NCI-H187 treated with DMSO at 0.1 percent for 48 hours (cell line): ENCODE measurements at places on chromosomes 7 and 10.

GRCh38 chr7:72492461-72493065 is 80.4 kb upstream of the CALN1 start:
- DNase-seq: no peak

DNA sequence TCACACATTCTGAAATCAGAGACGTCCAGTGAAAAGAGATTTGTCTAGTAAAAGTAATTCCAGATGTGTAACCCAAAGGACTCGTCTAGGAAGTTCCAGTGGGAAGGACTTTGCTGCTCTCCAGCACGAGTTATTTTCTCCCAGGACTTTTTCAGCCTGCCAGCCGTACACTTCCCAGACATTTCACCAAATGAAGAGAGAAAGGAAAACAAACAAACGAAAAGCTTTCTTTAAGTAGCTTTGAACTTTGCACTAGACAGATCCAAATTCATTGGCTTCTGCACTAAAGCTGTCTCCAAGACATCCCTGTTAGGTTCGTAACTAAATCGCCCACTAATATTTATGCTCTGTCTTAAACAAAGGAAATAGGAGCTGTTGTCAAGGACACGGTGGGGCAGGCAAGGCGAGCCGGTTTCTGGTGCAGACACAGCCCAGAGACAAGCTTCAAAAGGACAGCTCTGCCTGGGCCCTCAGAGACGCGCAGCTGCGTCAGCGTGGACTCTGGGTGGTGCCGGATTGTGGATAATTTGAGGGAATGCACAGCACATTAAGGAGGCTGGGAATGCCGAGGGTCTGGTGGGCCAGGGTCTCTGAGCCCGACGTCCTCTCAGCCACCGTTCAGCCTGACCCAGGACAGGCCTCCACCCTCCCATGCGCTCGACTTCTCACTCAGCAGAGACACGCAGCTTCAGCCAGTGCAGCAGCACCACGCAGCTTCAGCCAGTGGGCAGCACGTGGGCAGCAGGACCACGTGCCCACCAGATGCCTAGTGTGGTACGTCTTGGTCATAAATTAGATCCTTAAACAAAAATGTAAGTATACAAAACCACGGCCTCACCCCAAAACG is 64.1 kb upstream of the INSIG1 start:
- DNase-seq: no peak

- DNase-seq: no peak
Observed at GRCh38 chr7:122691569-122692235, 7.2 kb downstream of the RNF133 start.

DNA sequence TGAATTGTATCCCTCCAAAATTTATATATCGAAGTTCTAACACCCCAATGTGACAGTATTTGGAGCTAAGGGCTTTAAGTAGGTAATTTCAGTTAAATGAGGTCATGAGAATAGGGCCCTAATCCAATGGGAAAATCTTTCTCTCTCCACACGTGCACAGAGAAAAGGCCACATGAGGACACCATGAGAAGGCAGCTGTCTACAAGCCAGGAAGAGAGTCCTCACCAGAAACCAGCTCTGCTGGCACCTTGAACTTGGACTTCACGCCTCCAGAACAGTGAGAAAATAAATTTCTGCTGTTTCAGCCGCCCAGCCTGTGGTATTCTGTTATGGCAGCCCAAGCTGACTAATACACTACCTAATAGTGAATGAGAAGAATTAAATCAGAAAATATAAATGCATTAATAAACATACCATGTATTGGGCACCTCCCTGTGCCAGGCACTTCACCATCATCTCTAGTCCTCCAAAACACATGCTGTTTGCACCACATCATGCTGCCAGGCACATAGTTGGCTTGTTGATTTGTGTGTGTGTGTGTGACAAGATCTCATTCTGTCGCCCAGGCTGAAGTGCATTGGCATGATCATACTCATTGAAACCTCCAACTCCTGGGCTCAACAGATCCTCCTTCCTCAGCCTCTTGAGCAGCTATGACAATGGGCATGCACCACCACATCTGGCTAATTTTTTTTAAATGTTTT is 9.1 kb upstream of the TOMM7 start:
- DNase-seq: no peak

- DNase-seq: no peak
Observed at GRCh38 chr10:128500642-128501041, 374.4 kb upstream of the MKI67 start.

DNA sequence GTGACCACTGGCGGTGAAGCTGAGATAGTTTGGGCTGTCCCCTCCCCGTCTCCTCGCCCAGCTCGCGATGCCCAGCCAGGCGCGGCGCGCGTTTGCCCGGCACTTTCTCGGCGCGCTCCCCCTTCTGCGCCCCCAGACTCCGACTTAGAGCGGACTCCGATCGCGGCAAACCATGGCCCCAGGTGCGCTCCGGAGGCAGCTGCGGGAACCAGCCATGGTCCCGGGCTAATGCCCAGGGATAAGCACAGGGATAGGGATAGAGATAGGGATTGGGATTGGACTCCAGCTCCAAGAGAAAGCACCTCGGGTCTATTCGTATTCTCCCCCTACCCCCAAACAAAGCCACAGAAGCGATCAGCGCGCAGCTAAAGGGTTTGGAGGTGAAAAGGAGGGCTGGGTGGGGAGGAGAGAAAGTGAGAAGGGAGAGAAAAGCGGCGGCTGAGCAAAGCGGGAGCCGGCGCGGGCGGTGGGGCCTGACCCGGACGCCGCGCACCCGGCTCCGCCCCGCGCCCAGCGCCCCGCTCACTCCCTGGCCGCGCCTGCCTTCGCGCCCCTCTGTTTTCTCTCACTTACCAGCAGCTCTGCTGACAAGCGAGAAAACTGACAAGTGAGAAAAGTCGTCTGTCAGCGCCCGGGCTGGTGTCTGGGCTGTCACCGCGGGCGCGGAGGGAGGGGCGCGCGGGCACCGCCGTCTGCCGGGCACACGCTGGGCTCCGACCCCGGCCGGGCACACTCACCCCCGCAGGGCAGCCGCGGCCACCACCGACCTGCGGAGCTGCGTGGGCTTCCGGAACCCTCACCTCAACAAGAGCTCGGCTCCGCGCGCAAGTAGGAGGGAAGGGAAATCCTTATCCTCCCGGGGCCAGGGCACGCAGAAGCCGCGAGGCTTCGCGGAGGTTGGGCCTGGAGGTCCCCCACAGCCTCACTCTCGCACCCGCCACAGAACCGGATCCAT is at the start of gene PDE1C:
TSS of gene PDE1C (minus strand) at position 2 of the 955 bp plus-strand sequence.
- no peak for DNase-seq

- DNase-seq: no peak
Observed at GRCh38 chr7:133376514-133376913, 123.6 kb downstream of the EXOC4 start.

- DNase-seq: no peak
Observed at GRCh38 chr10:3197348-3198003, 24.9 kb upstream of the PITRM1 start.

GRCh38 chr10:70101668-70102067 is 31.0 kb downstream of the AIFM2 start:
- no peak for DNase-seq

DNA sequence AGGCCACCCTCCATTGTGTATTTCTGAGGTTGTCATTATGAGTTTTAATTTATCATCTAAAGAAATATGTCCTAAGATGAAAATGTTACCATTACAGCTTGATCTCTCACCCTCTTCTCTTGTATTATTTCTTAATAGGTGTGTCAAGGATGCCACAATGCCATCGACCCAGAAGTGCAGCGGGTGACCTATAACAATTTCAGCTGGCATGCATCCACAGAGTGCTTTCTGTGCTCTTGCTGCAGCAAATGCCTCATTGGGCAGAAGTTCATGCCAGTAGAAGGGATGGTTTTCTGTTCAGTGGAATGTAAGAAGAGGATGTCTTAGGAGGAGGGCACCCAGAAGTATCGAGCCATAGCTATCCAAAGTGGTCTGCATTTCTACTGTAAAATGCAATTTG is 46.8 kb downstream of the TES start:
- no peak for DNase-seq

DNA sequence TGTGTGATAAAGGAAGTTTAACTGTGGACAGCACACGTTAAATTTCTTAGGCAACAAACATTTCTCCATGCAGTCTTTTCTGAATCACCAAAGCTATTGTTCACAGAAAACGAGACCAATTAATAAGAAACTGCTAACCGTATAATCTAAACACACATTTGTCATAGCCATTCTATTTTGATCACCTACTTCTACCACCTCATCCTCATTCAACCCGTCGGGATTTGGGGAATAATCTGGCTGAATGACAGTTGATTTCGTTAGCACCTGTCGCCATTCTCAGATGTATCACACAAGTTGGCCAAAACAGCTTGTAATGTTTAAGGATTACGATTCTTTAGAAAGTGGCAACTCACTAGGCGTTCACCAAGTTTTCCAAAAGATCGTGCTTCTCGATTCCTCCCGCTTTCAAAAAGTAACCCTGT is 1.2 kb downstream of the EZH2 start:
- DNase-seq: no peak

GRCh38 chr10:107701943-107702342 is 537.4 kb upstream of the SORCS1 start:
- no peak for DNase-seq

GRCh38 chr10:117075064-117075463 is 63.0 kb downstream of the VAX1 start:
- no peak for DNase-seq

DNA sequence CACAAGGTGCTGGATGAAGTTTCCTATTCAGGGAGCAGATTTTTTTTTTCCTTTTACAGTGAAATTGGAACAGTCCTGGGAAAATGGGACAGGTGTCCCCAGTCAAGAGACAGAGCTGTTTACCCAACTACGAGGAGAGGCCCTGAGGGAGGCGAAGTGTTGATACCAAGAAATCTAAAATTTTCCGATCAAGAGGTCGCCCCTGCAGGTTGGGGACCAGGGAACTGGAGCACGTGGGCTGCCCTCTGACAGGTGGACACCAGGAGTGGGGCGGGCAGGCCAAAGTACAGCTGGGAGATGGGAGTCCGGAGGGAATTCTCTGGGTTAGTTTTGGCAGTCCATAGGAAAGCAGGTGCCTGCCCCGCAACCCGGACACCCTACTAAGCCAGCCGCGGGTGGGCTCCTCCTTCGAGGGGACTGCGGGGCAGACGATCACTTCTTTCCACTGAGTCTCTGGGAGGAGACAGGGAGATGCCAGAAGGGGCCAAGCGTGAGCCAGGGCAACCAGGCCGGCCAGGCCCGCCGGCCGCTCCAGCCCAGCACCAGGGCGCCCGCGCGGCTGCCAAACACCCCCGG is 965 bp upstream of the CAMK1D start:
- no peak for DNase-seq

GRCh38 chr7:157436076-157436475 is 99.3 kb downstream of the DNAJB6 start:
- no peak for DNase-seq

GRCh38 chr7:106524690-106525059 is 136.3 kb downstream of the CCDC71L start:
- no peak for DNase-seq
